Vagina (tissue), 2 donors: ENCODE measurements at places on chromosomes 16 and 17.

GRCh38 chr16:54511222-54511731 lies 224.7 kb upstream of the IRX3 start:
- no peak for DNase-seq

DNA sequence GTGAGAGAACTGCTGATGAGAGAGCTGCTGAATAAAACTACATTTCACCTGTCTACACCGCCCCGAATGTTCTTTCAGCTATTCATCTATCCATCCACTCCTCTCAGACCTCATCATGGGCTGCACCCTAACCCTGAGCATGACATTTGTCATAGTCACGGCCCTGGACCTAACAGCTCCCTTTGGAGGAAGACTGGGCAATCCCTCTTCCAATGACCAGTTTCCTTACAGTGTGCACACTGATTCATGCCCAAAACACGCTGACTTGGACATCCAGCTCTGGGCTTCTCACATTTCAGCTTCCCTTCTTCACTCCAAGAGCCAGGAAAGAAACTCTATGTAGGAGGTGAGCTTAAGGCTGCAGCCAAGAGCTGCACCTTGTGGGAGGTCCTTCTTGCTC lies 41.8 kb upstream of the ARL4D start:
- DNase-seq, result no peak

GRCh38 chr17:57722704-57723043 lies 22.4 kb downstream of the CCDC182 start:
- DNase-seq, result no peak

GRCh38 chr17:11105141-11105540 lies 135.9 kb upstream of the SHISA6 start:
- no peak for DNase-seq

DNA sequence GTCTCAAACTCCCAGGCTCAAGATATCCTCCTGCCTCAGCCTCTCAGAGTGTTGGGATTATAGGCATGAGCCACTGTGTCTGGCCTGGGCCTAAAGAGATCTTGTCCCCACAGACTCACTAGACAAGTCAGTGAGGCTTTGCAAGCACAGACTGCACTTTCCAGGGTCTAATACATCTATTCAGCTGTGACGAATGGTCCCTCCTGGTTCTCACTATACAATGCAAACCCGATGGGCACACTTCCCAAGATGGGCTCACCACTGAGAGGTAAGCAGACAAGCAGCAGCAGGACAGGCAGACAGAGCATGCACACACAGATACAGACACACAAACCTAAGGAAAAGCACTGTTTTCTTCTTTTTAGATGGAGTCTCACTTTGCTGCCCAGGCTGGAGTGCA lies 8.8 kb downstream of the MBTPS1 start:
- DNase-seq, result no peak

GRCh38 chr16:67115639-67116038 lies 5.9 kb downstream of the PHAF1 start:
- no peak for DNase-seq

- no peak for DNase-seq
These were observed 1.6 kb upstream of the IRX3 start for GRCh38 chr16:54288030-54288834.

GRCh38 chr17:11557727-11558452 lies 40.4 kb upstream of the DNAH9 start:
- peak; percentile 87 for DNase-seq

DNA sequence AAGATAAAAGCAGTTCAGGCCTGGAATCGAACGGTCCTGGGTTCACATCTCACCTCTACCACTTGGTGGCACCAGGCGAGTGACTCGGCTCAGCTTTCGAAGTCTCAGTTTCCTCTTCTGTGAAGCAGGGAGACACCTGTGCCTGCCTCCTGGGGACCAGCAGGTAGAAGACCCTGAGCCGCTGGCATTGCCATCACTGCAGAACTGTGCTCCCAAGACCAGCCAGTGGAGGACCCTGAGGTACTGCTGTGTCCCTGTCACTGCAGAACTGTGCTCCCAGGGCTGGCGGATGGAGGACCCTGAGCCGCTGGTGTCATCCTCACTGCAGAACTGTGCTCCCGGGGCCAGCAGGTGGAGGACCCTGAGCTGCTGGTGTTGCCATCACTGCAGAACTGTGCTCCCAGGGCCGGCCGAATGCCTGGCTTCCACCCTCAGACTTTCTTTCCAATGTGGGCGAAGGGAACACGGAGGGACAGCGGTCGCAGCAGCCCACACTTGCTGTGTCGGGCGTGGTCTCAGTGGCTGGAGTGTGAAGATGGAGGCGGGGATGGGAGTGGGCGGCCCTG lies 8.7 kb upstream of the SLC7A5 start:
- no peak for DNase-seq

DNA sequence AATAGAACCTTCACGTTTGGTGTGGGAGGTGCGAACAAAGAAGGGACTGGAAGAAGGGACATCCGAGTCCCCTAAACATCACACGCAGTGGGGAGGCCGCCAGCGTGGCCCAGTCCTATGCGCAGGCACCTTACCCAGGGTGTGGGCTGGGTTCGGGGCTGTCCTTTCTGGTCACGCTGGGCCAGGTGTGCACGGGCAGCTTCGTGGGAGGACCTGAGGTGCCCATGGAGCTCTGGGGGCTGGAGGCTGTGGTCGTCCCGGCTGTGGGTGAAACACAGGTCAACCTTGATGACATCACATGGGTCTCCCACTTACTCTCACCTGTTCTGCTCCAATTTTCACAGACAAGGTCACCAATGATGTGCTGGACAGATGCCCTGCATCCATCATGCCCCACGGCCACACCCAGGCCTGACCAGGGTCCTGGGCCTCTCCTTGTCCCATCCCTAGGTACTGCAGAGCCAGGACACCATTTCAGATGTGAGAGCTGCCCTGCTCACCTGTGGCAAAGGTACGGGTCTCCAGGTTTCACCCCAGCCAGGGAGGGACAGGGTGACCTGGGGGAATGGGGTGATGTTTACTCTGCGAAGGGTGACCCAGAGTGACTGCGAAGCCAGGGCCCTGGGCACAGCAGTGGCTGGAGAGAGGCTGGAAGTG lies 3.1 kb downstream of the CD300C start:
- no peak for DNase-seq

DNA sequence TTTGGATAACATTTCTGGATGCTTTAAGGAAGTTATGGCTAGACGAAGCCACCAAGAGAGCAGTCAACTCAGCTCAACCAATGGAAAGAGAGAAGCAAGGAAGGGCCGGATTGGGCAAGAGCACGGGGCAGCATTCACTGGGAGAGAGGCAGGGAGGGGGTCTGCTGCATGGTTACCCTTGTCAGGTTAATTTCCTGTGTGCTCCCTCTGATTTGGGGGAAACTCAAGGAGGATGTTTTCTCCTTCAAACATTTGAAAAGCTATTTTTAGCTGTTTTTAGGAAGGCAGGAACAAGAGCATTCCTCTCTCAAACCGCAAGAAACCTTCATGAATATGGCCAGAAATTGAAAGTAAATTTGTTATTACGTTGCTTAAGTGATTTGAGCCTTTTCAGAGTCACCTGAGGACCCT lies 118.5 kb upstream of the ZFHX3 start:
- no peak for DNase-seq

GRCh38 chr16:30623536-30624283 lies 13.5 kb upstream of the ZNF689 start:
- no peak for DNase-seq

DNA sequence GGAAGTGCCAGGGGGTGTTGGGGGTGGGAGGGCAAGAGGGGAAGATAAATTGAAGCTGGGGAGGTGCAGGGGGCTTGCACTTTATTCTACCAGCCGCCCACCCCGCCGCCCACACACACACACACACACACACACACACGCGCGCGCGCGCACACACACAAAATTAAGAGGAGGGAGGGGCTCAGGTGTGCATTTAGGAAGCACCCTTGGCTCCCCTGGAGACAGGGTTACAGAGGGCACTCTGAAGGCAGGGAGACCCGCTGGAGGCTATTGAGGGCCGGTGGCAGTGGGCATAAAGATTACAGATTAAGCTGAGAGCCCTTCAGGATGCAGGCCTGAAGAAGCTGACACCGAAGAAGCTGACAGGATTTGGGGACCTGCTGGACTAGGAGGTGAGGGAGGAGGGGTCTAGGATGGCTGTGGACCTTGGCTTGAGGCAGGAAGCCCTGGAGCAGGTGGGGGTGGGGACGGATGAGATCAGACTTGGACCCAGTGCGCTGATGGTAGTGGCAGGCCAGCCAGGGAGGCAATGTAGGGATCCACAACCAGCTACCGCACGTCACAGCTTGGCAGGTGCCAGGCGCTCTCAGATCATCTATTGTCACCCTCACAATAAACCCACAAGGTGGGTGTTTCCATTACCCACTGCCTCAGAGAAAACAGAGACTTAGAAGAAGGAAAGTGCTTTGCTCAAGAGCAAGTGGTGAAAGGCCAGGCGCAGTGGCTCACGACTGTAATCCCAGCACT lies 772 bp upstream of the SAMD14 start:
- no peak for DNase-seq

DNA sequence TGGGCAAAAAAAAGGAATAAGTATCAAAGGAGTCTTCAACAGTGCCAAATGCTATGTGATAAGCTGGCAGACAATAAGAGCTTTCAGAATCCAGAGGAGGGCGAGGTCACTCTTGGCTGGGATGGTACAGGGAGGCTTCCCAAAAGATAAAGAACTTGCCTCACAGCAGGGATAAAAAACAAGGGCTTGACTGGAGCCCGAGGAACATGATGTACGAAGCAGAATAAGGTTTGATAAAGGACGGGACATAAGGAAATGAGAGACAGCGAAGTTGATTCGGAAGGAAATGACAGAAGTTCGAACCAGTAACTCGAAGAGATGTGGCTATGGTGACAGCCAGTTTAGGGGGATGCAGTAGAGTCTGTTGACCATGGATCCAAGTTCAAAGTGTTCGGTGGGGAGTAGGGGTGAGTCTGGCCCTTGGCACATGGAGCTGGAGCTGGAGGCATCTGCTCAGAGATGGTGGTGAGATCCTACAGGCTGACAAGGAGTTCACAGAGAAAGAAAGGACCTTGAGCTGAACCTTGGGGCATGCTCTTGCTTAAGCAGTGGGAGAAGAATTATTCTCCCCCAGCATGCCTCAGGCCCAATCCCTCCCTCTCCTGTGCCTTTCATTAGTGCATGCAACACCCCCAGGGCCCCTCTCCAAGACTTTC lies 137.6 kb upstream of the RCVRN start:
- no peak for DNase-seq

GRCh38 chr16:65294165-65294564 lies 172.3 kb upstream of the CDH11 start:
- no peak for DNase-seq

- no peak for DNase-seq
These were observed 342.5 kb downstream of the CPPED1 start for GRCh38 chr16:12461201-12461600.

DNA sequence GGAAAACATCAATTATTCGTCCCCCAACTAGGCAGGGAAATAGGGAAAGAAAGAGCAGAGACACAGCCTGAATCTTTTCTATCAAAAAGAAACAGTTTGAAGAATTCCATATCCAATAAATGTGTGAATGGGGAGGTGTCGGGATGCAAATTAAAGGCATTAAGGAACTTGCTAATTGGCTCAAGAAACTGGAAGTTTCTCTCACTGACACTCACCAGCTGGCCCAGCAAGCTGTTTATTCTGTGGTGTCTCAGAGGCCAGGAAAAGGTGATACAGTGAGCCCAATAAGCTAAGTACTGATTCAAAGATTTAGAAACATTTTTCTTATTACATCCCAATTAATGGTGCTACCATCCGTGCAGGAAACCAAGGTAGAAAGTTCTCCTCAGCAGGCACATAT lies 104.4 kb upstream of the CLEC3A start:
- no peak for DNase-seq
